ENCODE measurements at places on chromosomes 7 and 10.

- no peak for DNase-seq
These were observed 85.3 kb upstream of the PCLO start for GRCh38 chr7:83248000-83248399.

GRCh38 chr7:1669064-1669951, 769 bp upstream of the ELFN1 start:
- DNase-seq, result no peak

DNA sequence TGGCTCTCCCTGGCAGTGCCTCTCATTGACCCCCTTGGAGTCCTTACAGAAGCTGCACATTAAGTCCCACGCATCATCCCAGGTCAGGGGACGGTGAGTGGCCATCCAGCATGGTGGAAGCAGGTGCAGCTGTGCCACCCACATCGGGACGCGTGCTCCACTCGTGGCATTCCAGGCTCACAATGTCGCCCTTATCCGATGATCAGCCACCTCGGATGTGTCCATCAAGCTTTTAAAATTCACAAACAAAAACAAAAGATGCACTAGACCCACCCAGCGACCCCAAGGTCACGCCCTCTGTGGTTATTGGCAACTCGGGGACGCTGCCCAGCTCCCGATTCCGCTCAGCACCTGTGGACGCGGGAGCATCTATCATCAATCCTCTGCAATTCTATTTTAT, 530.9 kb downstream of the PTPRN2 start:
- no peak for DNase-seq

GRCh38 chr10:114638821-114639625, 19.1 kb downstream of the ABLIM1 start:
- DNase-seq, result no peak

- DNase-seq, result peak; percentile 64
These were observed 96.6 kb downstream of the FAM53B start for GRCh38 chr10:124647421-124648130.

GRCh38 chr7:155802291-155802690, 10.0 kb downstream of the SHH start:
- DNase-seq, result no peak

GRCh38 chr7:50973814-50974213, 191.1 kb upstream of the GRB10 start:
- DNase-seq, result no peak

- no peak for DNase-seq
These were observed 195.1 kb downstream of the CCDC3 start for GRCh38 chr10:12806228-12807095.

GRCh38 chr10:47139121-47139520, 160.9 kb upstream of the GDF10 start:
- DNase-seq, result no peak

GRCh38 chr7:80232979-80233724, 98.5 kb downstream of the GNAI1 start:
- DNase-seq, result no peak

- DNase-seq, result no peak
These were observed 642.0 kb upstream of the PFKP start for GRCh38 chr10:2425320-2425719.

DNA sequence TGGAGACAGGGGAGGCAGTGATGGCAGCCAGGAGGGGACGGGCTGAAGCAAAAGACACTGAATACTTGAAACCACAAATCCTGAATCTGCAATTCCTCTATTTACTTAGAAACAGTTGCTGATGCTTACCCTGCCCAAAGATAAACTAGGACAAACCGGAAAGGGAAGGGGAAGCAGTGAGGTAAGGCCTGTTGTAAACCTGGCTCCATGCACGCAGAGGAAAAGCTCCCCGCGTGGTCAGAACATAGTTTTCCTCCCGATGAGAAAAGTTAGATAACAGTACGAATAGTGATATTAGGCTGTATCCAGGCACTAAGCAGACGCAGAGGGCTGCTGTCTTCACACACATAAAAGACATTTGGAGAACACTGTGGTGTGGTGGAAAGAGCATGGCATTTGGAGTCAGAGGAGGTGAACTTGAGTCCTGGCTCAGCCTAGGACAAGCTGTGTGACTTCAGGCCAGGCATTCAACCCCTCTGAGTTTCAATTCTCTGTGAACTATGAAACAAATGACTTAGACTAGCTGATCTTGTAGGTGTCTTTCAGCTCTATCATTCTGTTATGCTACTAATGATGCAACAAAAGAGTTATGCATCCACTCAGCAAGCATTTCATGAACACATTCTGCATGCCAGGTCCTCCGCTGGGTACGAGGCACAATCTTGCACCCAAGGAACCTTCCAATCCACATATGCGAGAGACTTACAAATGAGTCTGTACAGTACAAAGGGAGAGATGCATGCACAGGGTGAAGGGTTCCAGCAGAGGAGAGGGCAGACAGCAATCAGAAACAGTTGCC, 80.9 kb downstream of the SORBS1 start:
- no peak for DNase-seq

DNA sequence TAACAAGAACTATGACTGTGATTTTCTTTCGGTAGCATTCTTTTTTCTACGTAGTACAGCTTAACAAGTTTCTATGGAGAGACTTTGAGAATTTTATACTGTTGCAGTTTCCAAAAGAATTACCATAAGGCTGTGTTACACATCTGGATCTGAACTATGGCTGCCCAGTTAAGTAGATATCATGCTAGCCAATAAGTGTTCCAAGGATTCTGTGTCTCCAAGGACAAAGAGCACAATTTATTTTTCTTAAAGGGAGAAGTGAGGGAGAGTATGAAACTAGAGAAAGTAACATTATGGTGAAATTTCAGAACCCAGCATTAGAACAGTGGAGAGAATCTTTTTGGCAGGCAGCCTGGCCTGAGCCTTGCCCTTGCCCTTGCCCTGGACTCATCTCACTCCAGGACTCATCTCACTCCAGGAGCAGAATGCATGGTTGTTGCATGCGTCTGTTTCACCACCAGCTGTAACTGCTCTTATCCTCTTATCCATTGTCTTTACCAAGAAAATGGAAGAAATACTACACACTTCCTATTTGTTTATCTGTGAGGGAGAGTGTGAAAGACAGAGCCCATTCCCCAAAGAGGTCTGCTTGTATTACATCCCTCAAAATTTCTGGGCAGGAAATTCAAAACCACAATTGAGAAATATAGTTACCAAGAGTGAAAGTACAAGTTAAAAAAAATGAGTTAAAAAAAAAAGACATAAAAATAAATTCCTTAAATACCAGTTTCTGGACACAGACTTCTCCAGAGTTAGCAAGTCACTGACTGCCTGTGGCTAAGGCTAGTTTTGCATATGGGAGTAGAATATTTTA, 1067.5 kb downstream of the NRG3 start:
- no peak for DNase-seq

- DNase-seq, result no peak
These were observed 13.4 kb downstream of the TRPV6 start for GRCh38 chr7:142872106-142872675.

DNA sequence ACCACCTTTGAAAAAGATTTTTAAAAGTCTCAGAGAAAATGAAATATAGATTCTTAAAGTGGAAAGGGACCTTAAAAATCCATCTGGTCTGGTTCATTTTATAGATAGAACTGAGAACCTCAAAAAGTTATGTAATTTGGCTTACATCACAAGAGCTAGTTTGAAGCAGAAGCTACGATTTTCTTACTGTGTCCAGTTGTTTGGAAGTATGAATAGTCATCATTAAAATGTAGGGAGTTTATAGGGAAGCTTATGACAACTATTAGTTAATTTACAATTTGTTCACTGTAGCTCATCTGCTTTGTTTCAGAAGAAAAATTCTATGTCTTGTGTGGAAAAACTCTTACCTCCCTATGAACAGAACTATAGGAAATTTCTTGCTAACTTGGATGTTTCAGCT, 26.9 kb downstream of the ZEB1 start:
- DNase-seq, result no peak

- DNase-seq, result no peak
These were observed 221.3 kb downstream of the PTPRN2 start for GRCh38 chr7:158366346-158366745.

- DNase-seq, result no peak
These were observed 85.9 kb downstream of the FRMD4A start for GRCh38 chr10:14244801-14245211.

DNA sequence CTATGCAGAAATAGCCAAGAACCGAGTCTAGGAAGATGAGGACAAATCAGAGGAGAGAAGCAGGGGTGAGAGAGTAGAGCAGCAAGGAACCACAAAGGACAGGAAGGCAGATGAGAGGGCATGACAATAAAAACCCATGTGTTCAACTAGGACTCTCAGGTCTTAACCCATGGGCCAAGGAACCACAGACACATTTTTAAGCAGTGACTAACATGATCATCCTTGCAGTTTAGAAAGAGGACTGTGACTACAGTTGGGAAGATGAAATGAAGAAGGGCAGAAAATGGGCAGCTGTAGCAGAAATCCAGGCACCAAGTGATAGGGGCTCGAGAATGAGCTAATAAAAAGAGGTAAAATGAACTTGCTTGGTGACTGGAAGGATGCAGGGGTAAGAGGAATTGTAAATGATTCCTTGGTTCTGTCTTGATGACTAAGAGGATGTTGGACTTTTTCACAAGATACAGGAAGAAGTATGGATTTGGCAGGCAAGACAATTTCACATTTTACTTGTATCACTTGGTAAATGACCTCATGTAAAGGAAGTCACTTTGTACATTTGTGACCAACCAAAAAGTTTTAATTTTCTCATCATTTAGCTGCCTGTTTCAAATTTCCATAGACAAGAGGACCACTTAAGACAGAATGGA, 22.8 kb downstream of the SGMS1 start:
- no peak for DNase-seq

- no peak for DNase-seq
These were observed 10.6 kb downstream of the LRIT2 start for GRCh38 chr10:84214612-84215235.

GRCh38 chr7:5597772-5598171, 174.1 kb upstream of the TNRC18 start:
- no peak for DNase-seq

DNA sequence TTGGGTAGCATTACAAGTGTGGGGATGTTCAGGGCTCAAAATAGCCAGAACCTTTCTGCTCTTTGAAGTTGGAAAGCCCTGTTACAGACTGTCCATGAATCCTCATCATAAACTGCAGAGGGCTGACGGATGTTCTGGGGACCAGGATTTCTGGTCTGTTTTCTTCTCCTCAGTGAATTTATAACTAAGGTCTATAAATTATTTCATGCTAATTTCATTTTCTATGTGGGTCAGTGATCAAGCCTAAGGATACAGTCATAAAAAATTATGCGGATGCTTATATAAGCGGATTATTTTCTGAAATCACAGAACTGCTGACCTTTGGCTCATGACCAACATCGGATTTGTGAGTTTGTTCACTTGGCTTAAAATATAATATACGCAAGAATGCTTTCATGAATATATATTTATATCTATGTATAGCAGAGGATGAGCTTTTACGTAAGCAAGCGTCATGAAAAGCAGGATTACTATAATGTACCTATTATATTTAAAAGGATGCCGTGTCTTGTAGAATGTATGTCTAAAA, 263.7 kb downstream of the GLI3 start:
- DNase-seq, result no peak

- DNase-seq, result no peak
These were observed 37.8 kb upstream of the FZD1 start for GRCh38 chr7:91226411-91226810.

GRCh38 chr10:6204341-6205191, 1.8 kb downstream of the PFKFB3 start:
- DNase-seq, result no peak

DNA sequence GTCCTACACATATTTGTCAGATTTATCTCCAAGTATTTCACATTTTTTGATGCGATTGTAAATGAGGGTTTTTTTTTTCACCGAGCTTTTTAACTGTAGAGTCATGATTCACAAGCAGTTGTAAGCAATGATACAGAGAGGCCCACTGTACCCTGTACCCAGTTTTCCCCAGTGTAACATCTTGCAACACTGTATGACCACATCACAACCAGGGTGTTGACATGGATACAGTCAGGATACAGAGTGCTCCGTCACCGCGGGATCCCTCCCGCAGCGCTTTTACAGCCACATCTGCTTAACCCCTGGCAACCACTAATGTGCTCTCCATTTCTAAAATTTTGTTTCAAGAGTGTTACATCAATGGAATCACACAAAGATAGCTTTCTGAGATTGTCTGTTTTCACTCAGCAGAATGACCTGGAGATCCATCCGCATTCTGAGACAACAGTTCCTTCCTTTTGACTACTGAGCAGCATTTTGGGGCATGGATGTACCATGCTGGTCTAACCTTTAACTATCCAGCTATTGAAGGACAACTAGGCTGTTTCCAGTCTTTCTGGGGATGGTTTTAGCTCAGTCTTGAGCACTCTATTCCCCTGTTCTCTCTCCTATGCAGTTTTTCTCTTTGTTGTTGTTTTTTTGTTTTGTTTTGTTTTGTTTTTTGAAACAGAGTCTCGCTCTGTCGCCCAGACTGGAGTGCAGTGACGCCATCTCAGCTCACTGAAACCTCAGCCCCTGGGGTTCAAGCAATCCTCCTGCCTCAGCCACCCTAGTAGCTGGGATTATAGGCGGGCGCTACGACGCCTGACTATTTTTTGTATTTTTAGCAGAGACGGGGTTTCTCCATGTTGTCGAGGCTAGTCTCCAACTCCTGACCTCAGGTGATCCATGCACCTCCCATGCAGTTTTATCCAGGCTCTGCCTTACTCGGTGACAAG, 25.9 kb downstream of the GPRIN2 start:
- no peak for DNase-seq

DNA sequence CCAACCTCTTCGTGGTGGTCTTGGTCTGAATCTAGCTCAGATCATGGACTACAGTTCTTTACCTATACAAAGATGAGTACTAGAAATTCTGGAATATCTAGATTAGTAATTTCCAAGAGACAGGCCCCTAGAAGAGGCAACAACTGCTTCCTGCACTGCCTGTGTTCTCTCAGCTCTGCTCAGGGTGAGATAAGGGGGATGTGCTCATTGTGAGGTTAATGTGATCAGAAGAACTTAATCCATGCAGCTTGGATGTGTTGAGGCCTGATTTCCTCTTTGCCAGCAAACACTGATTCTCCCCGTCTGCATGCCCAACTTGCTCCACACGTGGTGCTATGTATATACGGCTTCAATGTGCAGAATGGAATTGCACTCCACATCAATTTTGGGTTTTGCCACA, 268.0 kb downstream of the PHTF2 start:
- DNase-seq, result no peak

DNA sequence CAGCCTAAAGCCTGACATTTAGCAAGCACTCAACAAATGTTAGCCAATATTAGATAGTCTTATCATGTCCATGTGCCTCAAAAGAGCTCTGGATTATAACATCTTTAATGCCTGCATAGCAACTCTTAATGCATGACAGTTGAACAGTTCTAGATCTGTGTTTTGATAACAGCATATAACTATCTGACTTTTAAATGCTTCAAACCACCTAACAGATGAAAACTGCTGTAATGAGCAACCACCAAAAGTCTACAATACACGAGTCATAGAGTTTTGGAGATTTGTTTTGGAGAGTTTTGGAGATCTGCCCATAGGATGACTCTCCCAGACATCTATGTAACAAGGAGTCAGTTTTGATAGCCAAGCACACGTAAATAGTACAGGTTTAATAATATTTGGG, 227.3 kb downstream of the TWIST1 start:
- DNase-seq, result no peak

GRCh38 chr7:87110778-87111177, 41.5 kb upstream of the DMTF1 start:
- no peak for DNase-seq

GRCh38 chr7:136874393-136875032, 6.1 kb downstream of the CHRM2 start:
- DNase-seq, result no peak

All from T-helper 22 cell (primary cell).